ENCODE measurements at places on chromosomes 7 and 10.

- DNase-seq: no peak
Observed at GRCh38 chr10:114427124-114427852, 23.0 kb upstream of the AFAP1L2 start.

- DNase-seq: no peak
Observed at GRCh38 chr7:29207162-29207801, 12.7 kb downstream of the CHN2 start.

GRCh38 chr7:138032186-138032585, 30.3 kb upstream of the CREB3L2 start:
- no peak for DNase-seq

GRCh38 chr10:1368842-1369171, 312.6 kb downstream of the WDR37 start:
- no peak for DNase-seq

DNA sequence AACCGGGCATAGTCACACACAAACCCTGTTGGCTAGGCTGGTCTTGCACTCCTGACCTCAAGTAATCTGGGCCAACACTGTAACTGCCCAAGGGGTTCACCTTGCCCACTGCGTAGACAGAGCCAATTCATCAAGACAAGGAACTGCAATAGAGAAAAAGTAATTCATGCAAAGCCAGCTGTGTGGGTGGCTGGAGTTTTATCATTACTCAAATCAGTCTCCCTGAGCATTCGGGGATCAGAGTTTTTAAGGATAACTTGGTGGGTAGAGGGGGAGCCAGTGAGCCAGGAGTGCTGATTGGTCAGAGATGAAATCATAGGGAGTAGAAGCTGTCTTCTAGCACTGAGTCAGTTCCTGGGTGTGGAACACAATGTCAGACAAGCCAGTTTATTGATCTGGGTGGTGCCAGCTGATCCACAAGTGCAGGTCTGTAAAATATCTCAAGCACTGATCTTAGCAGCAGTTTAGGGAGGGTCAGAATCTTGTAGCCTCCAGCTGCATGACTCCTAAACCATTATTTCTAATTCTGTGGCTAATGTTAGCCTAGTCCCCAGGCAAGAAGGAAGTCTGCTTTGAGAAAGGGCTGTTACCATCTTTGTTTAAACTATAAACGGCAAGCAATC, 15.6 kb upstream of the FXYD4 start:
- no peak for DNase-seq

DNA sequence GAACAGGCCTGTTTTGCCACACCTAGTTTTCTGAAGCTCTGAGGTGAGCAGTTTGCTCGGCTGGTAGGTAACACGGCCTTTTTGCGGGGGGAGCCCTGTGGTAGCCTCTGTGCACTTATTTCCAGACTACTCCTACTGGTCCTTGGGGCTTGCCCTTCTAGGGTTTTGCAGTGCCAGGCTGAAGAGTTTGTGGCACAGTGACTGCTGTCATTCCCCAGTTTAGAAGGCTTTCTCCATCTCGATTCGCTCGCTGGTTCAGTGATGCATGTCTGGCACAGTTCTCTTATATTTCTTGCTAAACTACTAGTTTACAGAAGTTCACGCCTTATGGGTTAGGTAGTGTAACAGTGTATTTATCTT, 711 bp downstream of the KIF20B start:
- DNase-seq: peak; percentile 7

DNA sequence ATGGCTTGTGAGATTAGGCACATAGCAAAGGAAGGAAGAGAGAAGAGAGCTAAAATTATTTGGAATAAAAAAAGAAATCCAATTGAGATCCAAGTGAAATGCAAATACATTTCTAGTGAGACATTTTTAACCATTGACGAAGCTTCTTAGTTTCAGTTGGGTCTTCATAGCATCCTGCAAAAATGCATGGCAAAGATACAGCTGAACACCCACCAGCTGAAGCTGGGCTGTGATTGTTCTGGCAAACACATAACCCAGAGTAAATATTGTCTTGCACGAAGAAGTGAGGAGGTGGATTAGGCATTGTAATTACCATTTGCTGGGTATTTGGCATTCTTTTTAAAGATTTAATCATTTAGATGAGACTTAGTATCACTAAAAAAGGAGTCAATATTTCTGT, 409.4 kb downstream of the GRM8 start:
- no peak for DNase-seq

DNA sequence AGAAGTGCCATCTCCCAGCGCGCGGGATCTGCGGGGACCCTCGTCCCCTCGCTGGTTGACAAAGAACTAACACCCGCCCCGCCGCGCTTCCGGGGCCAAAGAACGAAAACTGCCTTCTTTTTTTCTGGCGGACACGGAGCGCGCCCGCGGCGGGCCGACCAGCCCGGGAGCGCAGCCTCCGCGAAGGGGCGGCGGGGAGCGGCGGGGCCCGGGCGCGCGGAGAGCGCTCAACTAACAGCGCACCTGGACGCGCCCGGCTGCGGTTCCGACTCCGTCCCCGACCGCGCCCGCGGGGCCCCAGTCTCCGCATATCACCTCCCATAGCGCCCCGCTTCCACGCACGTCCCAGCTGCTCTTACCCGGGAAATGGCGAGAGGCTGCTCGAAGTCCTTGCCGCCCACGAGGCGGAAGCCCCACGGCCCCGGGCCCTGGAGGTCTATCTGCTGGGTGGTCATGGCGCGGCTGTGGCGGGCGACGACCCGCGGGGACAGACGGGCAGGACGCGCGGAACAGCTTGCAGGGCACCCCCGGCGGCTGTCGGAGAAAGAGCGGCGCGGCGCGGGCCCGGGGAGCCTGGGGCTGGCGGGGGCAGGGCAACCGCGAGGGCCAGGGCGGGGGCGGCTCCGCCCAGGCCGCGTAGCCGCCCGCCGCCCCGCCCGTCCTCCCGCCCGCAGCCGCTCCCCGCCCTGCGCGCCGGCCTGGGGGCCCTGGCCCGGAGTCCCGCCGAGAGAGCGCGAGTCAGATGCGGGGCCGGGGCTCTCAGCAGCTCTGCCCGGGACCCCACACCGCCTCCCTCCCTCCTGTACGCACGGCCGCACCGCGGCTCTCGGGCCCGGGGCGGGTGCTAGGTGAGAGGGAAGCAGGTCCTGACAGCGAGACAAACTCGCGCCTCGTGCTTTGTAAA, at the start of gene PDLIM1:
Gene PDLIM1 (minus strand): TSS at position 543 of the 904 bp plus-strand sequence. CDS start 88 bp downstream, at position 455.
- DNase-seq: no peak

DNA sequence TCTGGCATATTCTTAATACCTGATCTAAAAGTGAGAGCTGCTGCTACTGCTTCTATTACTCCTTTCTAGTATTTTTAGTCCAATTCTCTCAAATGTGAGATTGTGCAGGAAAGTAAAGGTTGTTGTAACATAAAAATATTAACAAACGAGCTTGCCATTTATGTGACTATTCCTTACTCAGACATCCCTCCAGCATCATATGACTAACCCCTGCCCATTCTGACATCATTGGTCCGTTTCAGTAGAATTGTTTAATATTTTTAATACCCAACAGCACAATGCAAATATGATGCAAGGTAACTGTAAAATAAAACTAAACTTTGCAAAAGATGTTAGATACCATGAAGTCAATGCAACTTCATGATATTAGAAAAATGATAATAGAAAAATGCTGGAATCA, 83.6 kb downstream of the CFAP58 start:
- DNase-seq: no peak

GRCh38 chr7:85521108-85521694, 334.3 kb upstream of the SEMA3D start:
- DNase-seq: peak; percentile 14

- DNase-seq: no peak
Observed at GRCh38 chr7:92798517-92799249, 37.7 kb downstream of the CDK6 start.

- DNase-seq: no peak
Observed at GRCh38 chr7:106337754-106338153, 53.0 kb upstream of the NAMPT start.

DNA sequence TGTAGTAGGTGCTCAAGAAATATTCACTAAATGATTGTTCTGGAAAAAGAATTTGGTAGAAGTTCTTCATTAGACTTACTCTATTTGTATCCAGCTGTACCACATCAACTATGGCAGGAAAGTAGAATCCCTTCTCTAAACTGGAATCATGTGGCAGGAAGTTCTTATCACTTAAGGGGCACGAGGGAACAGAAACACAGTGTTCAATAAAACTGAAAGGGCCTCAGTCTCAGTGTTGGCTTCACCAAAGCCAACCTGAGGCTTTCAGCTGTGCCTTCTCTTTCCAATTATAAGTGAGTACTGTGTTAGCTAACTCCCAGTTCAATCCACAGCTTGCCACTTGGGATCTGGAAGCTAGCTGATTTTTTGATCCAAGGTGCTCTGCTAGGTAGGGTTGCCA, 257.6 kb upstream of the LRGUK start:
- no peak for DNase-seq

DNA sequence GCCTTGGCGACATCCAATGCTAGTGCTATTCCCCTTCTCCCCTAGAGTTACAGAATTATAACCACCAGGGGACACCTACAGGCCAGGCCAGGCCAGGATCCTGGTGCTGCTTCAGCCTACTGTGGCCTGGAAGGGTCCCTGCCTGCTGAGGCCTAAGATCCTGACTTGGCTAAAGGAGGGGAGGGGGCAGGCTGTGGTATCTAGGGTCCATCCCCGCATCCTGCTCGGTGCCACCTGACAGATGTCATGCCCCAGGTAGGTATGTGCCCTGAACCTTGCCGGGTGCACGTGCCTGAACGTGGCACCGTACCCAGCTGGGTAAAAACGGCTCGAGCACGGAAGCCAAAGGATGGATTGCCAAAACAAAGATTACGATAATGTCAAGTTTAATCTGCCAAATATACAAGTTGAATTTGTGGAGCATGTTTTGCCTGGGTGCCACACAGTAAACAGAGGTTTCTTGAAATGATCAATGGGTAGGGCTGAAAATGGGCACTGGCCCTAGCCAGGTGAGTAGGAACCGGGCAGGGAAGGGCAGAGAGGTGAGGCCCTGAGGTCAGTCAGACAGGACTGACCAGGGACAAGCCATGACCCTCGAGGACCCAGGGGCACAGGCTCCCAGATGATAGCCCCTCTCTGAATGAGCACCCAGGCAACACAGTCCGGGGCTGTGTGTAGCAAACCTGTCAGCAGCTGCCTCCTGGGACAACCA, 12.6 kb downstream of the PDAP1 start:
- DNase-seq: no peak

DNA sequence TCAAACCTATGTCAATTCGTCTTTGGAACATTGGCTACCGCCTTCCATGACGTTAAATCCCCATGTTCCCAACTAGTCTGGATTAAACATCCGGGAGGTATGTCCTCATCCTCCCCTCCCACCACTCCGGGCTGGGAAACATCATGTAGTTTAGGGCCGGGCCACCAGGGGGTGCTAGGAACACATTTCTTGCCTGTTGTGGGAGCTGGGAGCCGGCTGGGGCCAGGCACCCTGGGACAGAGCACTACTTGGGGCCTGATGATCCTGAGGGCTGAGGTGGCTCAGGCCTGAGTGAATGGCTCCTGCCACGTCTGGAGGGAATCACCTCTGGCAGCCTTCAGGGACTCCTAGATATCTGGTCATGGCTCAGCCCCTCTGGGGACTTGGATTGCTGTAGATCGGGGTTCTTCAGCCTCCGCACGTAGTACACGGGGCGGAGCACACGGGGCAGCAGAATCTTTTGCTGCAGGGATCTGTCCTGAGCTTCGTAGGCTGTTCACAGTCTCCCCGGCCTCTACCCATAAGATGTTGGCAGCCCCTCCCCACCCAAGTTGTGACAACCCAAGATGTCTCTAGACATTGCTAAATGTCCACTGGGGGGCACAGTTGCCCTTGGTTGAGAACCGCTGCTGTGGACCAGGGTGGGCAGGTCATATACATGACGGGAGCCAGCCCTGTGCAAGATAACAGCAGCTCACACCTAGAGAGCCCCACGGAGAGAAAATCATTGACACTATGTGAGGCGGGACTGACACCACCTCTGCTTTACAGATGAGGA, 141.2 kb upstream of the ZNF716 start:
- DNase-seq: no peak

- no peak for DNase-seq
Observed at GRCh38 chr10:102611514-102612087, 32.7 kb upstream of the TRIM8 start.

- DNase-seq: no peak
Observed at GRCh38 chr10:1575481-1576244, 161.7 kb downstream of the ADARB2 start.

- DNase-seq: peak; percentile 77
Observed at GRCh38 chr10:12960334-12960898, 41.1 kb downstream of the CCDC3 start.

DNA sequence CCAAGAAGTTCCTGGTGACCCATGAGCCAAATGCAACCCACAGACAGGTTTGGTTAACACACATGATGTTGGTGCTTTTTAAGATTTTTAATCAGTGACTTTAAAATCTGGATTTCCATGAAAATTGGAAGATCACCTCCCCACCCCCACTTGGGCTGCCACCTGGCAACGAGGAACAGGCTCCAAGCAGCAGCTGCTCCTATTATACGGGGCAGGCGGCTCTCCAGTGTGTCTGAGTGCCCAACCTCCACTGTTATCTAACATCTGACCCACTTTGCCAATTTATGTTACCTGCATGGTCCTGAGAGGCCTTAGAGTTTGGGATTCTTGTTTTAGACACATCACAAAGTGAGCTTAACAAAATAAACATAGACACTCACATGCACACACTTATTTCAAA, 56.4 kb downstream of the SGMS1 start:
- DNase-seq: no peak

DNA sequence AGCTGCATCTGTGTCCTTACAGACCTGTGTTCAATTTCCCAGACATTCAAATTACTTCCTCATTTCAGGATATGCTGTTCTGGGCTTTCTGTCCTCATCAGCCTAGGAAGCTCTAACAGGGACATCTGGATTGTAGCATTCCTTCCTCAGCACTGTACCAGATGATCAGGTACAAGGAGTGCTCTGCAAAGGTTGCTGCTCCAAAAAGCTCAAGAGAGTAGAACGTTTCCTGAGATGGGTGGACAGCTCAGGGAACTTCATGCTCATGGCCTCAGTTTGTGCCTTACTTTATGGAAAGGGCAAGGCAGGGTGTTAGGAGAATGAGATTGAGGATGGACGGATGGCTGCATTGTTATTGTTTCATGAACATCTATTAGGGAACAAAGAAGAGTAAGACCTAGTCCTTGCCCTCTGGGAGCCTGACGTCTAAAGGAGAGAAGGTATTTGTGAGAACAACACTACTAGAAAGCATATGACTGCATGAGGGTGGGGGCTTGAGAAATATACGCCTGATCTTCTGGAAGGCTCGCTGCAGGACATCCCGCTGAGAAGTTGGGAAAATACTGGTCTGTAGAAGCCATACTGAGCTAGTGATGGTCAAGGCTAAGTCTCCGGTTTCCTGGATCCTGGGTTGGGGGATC, 10.5 kb upstream of the ZNF212 start:
- DNase-seq: no peak

Measured in left kidney (tissue), 8 donors.